Keratinocyte (primary cell): ENCODE measurements at places on chromosomes 3 and 15. TPM values are rescaled to one million over a fixed set of nuclear protein-coding genes. Genes with fewer than 3 reads are reported as not detected.

DNA sequence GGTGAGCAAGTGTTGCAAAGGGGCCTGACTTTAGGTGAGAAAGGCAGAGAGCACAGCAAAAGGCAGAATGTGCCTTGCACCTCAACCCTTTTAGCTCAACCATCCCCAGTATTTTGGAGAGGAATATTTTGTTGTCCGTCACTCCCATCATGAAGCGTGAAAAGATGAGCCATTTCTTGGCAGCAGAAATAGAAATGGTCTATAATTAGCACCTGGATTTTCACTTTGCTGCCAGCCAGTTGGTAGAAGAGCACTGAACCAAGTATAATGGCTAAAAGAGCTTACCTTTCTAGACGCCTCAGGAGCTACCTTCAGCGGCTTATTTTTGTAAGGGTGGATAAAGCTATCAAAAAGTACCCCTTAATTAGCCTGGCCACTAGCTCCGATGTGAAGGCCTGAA, 406.7 kb downstream of the OCA2 start:
- no peak for DNase-seq

DNA sequence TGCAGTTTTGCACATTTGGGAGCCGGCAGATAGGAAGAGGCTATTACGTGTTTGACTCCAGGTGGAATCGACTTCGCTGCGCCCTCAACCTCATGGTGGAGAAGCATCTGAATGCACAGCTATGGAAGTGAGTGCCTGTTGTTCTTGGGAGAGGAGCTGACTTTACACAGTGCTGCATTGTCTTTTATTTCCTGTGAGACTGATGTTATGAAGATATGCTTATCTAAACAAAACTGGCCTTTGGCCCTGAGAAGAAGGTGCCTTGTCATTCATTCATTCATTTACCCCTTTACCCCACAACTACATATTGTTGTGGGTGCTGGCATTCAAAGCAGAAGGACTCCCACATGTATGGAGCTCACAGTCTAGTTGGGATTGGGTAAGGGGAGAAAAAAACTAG, 32.6 kb downstream of the PSMD6 start:
- no peak for DNase-seq

Gene UACA
- 13.4 to 26.6 TPM (median 22.7 TPM) in 3 replicates for polyA plus RNA-seq

GRCh38 chr15:81660976-81661375, 287.0 kb upstream of the TMC3 start:
- DNase-seq, result no peak

Gene COL8A1
- polyA plus RNA-seq, result 98.8 to 180 TPM (median 102 TPM) in 3 replicates

GRCh38 chr3:100695696-100696095, 13.6 kb upstream of the TFG start:
- DNase-seq, result no peak

DNA sequence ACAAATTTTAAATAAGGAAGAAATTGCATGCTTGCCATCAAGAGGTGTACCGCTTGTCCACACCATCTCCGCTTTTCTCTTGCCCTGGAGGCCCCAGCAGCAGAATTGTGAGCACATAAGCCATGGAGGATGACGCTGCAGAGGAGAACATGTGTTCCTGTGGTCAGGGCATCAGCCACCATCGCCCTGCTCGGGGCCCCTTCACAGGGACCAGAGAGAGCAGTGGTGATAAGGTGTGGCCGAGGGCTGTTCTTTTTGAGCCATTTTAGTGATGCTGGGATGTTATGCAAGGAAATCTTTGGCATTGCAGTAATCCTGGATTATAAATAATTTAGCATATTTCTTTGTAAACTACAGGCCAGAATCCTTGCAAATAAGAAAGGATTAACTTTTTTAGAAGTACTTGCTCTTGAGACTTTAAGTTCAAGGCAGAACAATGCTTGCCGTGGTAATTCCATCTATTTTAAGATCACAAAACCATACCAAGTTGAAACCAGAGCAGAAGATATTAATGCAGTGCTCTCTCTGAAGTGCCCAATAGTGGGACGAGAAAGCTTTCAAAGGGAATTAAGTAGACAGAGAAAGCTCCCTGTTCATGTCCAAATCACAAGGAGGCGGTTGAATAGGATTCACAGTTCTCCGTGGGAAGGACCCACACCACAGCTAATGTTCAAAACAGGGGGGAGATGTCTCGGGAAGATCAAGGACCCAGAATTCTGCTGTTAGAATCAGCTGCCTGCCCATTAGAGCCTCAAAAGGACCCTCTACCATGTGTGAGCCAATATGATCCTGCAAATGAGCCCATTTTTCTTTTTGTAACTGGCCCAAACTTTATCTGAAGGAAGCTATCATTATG, 338.5 kb downstream of the RORA start:
- no peak for DNase-seq

Gene WDR72
- 0.01 to 0.03 TPM in 2 of 3 replicates, not detected in the other for polyA plus RNA-seq

DNA sequence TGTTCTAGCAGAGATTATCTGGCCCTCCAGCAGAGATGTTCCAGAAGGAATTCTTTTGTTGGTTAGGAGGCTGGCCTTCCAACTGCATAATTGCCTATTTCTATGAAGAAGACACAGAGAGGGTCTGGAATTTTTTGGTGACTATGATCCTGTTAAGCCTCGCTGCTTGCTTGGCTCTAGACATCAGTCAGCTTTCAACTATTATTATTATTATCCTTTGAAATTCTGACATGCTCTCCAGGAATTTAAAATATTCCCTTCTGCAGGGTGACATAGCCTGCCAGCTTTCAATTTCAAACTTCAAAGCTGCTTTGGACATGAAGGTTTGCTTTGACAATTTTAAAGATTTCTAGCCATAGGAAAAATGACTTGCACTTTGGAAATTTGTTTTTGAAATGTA, 26.3 kb upstream of the ZNF148 start:
- no peak for DNase-seq

- DNase-seq, result peak; percentile 46
Measured at GRCh38 chr15:71508081-71508682, 302.2 kb upstream of the NR2E3 start.

DNA sequence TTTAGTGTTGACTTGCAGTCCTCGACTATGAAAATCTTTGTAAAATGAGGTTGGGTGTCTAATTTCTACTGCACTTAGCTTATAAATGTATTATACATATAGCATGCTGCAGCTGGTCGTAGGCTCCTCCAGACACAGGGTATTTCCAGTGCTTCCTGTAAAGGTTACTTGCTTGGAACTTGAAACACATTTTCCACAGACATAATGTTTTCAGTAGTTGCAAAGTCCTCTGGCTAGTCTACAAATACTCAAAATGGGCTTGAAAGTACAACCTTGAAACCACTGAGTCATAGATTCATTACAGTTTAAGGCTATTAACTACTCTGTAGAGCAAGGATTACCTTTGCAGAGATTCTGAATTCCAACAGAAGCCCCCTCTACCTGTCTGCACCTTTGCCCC, 464.1 kb downstream of the RAP2B start:
- no peak for DNase-seq

DNA sequence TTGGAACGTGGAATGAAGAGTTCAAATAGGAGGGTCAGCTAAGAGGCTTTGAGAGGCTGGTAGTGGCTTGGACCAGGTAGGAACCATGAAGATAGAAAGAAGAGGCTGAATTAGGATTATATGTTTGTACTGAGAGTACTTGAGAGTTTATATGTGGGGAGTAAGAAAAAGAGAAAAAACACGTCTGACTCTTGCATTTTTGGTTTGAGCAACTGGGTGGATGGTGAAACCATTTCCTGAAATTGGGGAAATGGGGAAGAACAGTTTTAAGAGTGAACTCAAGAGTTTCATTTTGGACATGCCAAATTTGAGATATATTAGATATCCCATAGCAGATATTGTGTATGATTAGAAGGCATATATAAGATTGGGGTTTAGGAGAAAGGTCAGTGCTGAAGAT, 92.9 kb upstream of the TNIK start:
- DNase-seq, result no peak

GRCh38 chr3:182954553-182955235, 25.6 kb downstream of the DCUN1D1 start:
- DNase-seq, result no peak

DNA sequence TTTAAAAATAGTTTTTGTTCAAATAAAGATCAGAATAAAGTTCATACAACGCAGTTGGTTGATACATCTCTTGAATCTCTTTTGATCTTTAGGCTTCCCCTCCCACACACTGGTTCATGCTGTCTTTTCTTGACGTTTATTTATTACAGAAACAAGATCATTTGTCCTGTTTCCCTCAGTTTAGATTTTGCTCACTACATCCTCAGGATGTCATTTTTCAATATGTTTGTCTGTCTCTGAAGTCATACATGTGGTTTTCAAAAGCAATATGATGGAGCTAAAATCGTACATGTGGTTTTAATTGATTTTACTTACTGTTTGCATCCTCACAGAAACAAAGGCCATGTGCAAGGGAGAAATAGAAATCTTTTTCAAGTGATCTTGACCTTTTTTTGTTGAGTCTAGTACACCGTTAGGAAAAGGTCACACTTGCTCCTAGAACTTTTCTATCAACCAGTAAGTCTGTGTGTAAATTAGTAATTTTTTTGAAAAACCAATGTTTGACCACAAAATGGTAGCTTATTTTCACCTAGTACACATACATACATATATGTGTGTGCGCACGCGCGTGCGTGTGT, 63.7 kb upstream of the SENP5 start:
- no peak for DNase-seq

GRCh38 chr3:113979916-113980315, 32.1 kb downstream of the ZDHHC23 start:
- no peak for DNase-seq

- DNase-seq, result no peak
Measured at GRCh38 chr3:51967384-51968169, at the start of gene PCBP4. Gene PCBP4 (minus strand): TSS chr3:51967454. CDS start chr3:51961240, 6,214 bp downstream.
